Non-pigmented ciliary epithelial cell (primary cell): ENCODE measurements at places on chromosomes 7 and 10.
A peak's percentile ranks its signal among the peaks of the same experiment; 100 is the strongest.

GRCh38 chr10:9762966-9763656 lies 1254.6 kb upstream of the CELF2 start:
- DNase-seq: peak; percentile 83

- no peak for DNase-seq
These were observed 50.6 kb upstream of the UBE3C start for GRCh38 chr7:157088136-157088535.

DNA sequence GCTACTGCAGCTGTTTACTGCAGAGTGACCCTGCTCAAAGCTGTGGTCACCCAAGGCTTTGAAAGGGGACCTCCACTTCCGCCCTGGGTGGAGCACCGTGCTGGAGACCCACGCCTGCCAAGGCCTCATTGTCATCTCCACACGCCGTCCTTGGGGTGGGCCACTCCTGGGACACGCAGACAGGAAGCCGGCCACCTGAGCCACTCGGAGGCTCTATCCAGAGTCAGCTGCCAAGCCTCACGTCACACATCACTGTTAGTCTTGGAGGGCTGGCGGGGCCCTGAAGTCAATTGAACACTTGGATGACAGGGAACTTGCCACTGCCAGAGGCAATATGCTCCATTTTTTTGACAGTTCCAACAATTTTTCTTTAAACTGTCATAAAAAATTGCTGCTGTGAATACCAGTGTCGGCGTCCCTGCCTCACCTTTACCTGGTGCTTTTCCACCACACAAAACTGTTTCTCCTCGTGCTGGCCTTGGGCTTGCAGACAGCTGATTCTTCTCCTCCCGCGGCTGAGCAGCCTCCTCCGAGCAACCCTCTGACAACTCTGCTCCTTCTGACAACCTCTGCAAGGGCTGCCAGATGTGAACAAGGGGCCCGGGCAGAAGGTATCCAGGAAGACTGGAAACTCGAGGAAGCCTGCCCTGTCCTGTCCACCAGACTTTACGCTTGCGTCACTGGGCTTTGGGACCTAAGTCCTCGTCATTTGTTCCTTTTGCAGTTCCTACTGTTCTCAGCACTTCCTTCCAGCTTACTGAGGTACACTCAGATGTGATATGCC lies 81.9 kb downstream of the EGFR start:
- no peak for DNase-seq

DNA sequence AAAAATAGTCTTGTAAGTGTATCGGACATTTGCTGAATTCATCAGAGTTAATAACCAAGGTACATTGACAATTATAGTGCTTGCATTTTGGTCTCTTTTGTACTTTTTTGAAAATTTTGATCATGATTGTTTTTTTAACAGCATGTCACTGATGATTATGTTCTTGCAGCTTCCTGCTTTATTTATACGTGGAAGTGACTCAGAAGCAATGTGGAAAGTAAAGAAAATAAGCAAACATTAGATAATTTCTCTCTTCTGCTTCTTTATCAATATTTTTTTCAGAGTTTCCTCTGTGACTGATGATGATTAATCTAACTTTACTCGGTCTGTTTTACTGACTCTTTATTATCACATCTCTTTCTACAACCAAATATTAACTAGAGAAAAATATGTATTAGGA lies 1351.9 kb downstream of the REEP3 start:
- no peak for DNase-seq

- DNase-seq: no peak
These were observed 90.2 kb downstream of the DLG5 start for GRCh38 chr10:77836299-77836820.

DNA sequence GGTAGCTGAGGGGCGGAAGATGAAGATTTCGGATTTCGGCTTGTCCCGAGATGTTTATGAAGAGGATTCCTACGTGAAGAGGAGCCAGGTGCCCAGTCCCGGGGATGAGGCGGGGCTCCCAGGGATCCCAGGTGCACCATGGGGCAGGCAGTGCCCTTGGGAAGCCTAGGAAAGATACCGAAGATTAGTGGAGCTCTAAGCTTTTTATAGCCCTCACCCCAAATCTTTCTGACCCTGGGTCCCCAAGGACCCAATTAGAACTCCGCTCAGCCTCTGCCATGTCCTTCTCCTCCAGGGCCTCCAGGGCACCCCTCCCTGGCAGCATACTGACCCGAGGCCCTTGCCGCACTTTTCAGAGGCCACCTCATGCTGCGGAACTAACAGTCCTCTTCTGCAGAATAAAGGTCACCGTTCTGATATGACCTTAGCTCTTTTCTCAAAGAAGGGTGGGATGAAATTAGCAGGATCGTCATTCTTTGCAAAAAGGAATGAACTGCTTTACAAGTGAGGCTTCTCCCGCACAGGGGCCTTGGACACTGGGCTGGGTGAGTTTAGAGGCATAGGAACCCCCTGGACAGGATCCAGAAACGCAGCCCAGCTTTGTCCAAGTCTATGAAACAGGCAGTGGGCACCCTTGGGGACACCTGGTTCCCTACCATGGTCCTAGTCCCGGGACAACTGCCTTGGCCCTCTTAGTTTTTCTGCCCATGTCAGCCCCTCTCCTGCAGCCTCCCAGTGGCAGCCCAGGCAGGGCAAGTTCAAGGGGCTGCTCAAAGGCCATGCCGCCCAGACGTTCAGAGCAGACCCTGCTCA lies 17.9 kb upstream of the CSGALNACT2 start:
- no peak for DNase-seq

GRCh38 chr7:67947646-67948045 lies 951.0 kb downstream of the TYW1 start:
- DNase-seq: no peak

GRCh38 chr7:52498366-52498765 lies 537.1 kb upstream of the POM121L12 start:
- no peak for DNase-seq

GRCh38 chr10:105650306-105650705 lies 1009.2 kb downstream of the SORCS3 start:
- DNase-seq: no peak
